Chondrocyte (in vitro differentiated cells): ENCODE measurements at places on chromosomes 13 and 19. TPM values are rescaled to one million over a fixed set of nuclear protein-coding genes. Genes with fewer than 3 reads are reported as not detected.

The NLRP12 gene
- total RNA-seq = not detected in 3 replicates

The TSHZ3 gene
- 15.3 to 23.3 TPM (median 17.0 TPM) in 3 replicates for total RNA-seq

The GGN gene
- total RNA-seq = 0.80 to 1.8 TPM (median 1.5 TPM) in 3 replicates

The ZNF709 gene
- total RNA-seq = 2.0 to 5.2 TPM (median 3.0 TPM) in 3 replicates

The MIER2 gene
- total RNA-seq = 40.2 to 44.5 TPM (median 42.4 TPM) in 3 replicates

The APOC4 gene
- not detected in 3 replicates for total RNA-seq

The CFAP97D2 gene
- not detected in 3 replicates for total RNA-seq

The MAP4K1 gene
- 0.23 to 1.4 TPM (median 1.4 TPM) in 3 replicates for total RNA-seq

The NFIX gene
- 95.4 to 117 TPM (median 98.9 TPM) in 3 replicates for total RNA-seq

The ZNF761 gene
- total RNA-seq = 7.0 to 8.0 TPM (median 8.0 TPM) in 3 replicates

The MTUS2 gene
- 0.82 to 1.2 TPM (median 0.87 TPM) in 3 replicates for total RNA-seq

DNA sequence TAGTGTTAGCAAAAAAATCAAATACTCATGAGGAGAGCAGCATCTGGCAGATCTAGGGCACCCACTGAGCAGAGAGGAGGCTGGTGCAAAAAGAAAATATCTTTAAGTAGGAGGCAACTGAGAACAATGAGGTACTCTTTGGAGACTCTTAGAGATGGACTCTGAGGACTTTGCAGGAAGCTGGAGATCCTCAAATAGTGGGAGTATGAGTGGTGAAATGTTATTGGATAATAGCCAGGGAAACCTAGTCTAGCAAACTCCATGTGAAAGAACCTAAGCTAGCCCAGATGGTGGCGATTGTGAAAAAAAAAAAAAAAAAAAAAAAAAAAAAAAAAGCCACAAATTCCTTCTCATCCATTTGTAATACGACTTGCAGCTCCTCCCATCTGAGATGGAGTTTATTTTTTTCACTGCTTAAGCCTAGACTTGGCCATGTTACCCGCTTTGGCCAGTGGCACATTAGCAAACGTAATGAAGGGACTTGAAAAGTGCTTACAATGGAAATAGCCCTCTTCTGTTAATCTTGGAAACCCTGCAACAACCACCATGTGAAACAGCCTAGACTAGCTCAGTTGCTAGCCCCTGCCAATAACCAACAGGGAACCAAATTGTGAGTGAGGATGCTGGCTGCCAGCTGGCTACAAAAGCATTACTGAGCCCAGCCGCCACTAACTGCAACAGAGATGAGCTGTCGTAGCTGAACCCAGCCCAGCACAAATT lies 476.2 kb downstream of the KLF12 start:
- no peaks in the 10 kb centered on the region for H3K36me3 ChIP-seq
- no peaks in the 10 kb centered on the region for H3K27me3 ChIP-seq
- H3K4me1 ChIP-seq = no peaks in the 10 kb centered on the region

DNA sequence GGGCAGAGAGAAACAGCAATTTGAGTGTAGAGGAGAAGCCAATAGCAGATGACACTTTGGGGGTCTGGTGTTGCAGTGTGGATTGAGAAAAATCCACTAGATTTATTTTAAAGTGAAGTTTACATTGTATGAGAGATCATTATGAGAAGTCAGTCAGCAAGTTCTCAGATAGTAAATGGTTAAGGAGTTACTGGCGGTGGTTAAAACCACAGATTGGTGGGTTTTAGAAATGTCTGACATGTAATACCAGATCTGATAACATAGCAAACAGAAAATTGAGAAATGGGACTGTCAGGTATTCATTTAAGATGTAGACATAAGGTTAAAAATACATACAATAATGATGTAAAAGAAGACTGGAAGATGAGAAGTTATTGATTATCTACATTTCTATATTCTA lies 7.2 kb downstream of the ABHD13 start:
- no peak overlapping the region for H3K27ac ChIP-seq
- no peak for DNase-seq
- H3K4me3 ChIP-seq = no peak overlapping the region
- H3K27me3 ChIP-seq = no peaks in the 10 kb centered on the region

DNA sequence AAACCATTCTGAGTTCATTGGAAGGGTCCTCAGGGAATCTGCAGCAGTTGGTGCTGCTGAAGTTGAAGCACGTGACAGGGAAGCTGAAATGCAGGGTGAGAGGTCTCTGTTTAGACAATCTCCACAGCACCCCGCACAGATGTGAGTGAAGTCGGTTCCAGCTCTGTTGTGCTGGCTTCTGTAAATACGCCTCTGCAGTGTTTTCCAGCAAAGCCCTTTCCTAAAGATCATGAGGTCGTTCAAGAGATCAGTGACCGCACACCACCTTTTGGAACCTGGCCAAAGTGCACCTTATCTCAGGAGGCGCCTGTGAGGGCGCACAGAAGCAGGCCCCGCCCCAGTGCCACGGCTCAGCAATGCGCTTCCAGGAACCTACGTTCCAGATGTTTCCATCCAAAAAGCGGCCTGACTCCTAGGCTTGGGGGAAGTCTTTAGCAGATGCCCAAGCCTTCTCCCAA lies 10.8 kb downstream of the CUL4A start:
- H3K27me3 ChIP-seq = no peaks in the 10 kb centered on the region
- no peak for DNase-seq
- no peak overlapping the region for H3K4me3 ChIP-seq

- DNase-seq = no peak
- peaks cover 34% of the 10 kb centered on the region for H3K4me1 ChIP-seq
- no peak overlapping the region for H3K4me3 ChIP-seq
- no peaks in the 10 kb centered on the region for H3K36me3 ChIP-seq
- no peaks in the 10 kb centered on the region for H3K27me3 ChIP-seq
- H3K27ac ChIP-seq = no peak overlapping the region
Observed at GRCh38 chr19:18298601-18299000, 17.2 kb upstream of the JUND start.

- H3K4me1 ChIP-seq = peaks cover 32% of the 10 kb centered on the region
- peaks cover 2% of the 10 kb centered on the region for H3K36me3 ChIP-seq
- DNase-seq = no peak
- H3K27me3 ChIP-seq = no peaks in the 10 kb centered on the region
- no peak overlapping the region for H3K27ac ChIP-seq
- H3K4me3 ChIP-seq = peak overlapping the region; percentile 82
Observed at GRCh38 chr19:17721821-17722220, 2.5 kb downstream of the MAP1S start.

DNA sequence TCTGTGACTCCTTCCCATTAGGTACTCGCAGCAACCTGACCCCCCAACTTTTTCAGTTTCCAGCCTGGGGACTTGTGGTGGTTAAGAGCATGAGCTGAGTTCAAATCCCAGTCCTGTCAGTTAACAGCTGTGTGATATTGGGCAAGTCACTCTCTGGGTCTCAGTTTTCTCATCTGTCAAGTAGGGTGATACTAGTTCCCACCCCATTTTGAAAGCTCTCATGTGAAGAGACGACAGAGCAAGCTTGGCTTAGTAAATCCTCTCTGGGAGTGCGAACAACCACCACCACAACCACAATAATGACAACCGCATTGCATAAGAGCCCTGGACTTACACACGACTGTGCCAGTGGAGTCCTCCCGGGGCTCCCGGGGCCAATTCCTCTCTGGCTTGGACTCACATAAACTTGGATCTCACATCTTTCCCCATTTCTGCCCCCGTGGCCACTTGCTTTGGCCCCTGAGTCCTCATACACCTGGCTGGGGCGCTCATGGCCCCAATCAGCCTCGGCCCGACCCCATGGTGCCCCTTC lies 454 bp downstream of the BLVRB start:
- peaks cover 6% of the 10 kb centered on the region for H3K27me3 ChIP-seq
- H3K27ac ChIP-seq = peak overlapping the region; percentile 97
- H3K36me3 ChIP-seq = peaks cover 4% of the 10 kb centered on the region
- H3K4me3 ChIP-seq = peak overlapping the region; percentile 94
- DNase-seq = no peak

DNA sequence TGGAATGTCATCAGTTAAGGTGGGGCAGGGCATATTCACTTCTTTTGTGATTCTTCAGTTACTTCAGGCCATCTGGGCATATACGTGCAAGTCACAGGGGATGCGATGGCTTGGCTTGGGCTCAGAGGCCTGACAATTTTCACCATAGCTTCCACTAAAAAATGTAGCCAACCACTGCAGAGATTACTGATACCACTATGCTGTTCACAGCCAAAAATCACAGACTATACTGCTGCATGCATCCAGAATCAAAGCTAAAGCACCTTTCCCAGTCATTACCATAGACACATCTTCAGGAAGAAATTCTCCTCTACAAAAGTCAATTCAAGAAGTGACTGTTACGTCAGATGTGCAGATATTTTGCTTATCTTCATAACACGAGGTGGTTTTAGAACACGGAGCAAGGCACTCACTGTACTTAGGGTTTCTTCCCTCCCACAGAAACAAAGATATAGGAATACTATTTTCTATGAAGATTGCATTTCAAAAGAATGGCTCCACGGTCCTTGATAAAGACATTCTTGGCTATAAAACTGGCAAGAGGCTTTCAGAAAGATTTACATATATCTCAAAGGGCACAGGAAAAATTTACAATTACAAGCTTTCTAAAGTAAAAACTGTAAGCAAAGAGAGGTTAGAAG lies 1556.6 kb upstream of the PRR20A start:
- no peak overlapping the region for H3K4me3 ChIP-seq
- H3K4me1 ChIP-seq = no peaks in the 10 kb centered on the region
- H3K27ac ChIP-seq = no peak overlapping the region
- no peak for DNase-seq
- H3K27me3 ChIP-seq = peaks cover 32% of the 10 kb centered on the region

DNA sequence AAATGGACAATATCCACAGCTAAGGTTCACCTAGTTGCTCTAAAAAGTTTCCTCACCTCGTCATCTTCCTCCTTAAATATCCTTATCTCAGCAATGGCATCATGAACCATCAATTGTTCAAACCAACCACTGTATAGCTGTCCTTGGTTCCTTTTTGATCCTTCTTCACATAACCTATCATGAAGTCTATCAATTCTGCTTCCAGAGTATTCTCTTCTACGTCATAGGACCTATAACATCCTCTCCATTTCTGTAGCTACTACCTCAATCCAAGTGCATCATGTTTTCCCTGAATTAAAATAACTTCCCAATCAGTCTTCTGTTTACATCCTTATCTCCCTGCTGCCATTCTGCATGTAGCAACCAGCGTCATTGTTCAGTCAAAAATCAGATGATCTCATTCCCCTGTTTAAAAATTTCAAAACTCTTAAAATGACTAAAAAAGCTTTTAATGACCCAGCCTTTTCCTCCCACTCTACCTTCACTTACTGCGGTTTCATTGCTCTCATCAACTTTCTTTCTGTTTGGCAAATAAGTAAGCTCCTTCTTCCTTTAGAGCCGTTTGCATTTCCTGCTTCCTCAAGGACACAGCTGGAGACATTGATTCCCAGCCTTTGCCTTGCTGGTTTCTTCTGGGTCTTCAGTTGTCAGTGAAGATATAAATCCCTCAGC lies 223.9 kb upstream of the MIR17HG start:
- H3K27me3 ChIP-seq = no peaks in the 10 kb centered on the region
- DNase-seq = no peak
- no peak overlapping the region for H3K27ac ChIP-seq
- peaks cover 2% of the 10 kb centered on the region for H3K4me1 ChIP-seq
- H3K36me3 ChIP-seq = no peaks in the 10 kb centered on the region
- H3K4me3 ChIP-seq = no peak overlapping the region

DNA sequence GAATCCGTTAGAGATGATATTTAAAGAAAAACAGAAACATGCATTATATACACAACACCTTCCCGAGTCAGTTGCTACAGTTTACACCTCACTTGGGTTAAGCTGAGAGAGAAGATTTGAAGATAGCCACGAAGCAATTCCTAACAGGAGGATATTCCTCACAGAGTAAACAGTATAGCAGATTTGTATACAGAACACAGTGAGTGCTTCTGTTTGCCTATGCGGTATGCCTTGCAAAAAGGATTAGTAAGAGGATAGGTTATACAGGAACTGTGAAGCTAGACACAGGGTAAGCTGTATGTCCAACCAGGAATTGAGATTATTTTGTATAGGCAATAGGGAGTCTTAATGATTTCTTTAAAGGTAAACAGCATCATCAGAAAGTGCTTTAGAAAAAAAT lies 471.8 kb downstream of the LIG4 start:
- no peaks in the 10 kb centered on the region for H3K36me3 ChIP-seq
- no peaks in the 10 kb centered on the region for H3K4me1 ChIP-seq
- H3K27ac ChIP-seq = no peak overlapping the region
- no peak for DNase-seq
- no peak overlapping the region for H3K4me3 ChIP-seq

DNA sequence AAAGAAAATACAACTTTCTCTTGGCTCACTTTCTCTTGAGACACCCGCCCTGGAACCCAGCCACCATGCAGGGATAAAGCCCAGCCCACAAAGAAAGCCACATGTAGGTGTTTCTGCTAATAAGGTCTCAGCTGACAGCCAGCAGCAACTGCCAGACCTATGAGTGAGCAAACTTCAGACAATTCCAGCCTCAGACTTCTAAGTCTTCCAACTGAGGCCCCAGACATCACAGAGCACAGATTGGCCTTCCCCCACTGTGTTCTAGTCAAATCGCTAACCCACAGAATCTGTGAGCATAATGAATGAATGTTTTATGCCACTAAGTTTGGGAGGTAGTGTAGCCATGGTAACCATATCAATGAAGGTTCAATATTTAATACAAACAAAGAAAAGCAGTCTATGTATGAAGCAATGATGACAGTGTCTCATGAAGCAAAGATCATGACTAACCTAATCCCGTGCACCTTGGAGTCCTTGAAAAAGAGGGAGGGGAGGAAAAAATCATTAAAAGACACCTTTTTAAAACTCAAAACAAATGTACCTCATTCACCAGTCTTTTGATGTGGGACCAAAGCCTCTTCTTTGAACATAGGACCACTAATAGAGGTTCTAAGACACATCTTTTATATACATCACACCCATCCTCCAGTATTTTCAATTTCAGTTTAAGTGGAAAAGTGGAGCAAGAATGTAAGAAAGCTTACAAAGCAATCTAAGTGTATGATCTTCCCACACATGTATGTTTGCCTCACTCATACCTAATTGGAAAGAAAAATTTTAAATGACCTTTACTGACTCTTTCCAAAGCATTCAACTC lies 6.2 kb downstream of the MRPS31 start:
- no peak overlapping the region for H3K27ac ChIP-seq
- H3K4me1 ChIP-seq = peaks cover 10% of the 10 kb centered on the region
- no peak for DNase-seq
- no peaks in the 10 kb centered on the region for H3K27me3 ChIP-seq
- H3K36me3 ChIP-seq = peaks cover 1% of the 10 kb centered on the region

GRCh38 chr19:43667876-43668405 lies 2.0 kb downstream of the PLAUR start:
- peak overlapping the region; percentile 92 for H3K27ac ChIP-seq
- H3K27me3 ChIP-seq = no peaks in the 10 kb centered on the region
- no peak for DNase-seq
- peak overlapping the region; percentile 78 for H3K4me3 ChIP-seq

GRCh38 chr13:46858163-46858562 lies 38.7 kb downstream of the HTR2A start:
- H3K27ac ChIP-seq = no peak overlapping the region
- no peaks in the 10 kb centered on the region for H3K4me1 ChIP-seq
- no peak for DNase-seq
- no peaks in the 10 kb centered on the region for H3K36me3 ChIP-seq
- H3K4me3 ChIP-seq = no peak overlapping the region

GRCh38 chr19:16915135-16915534 lies 26.3 kb downstream of the F2RL3 start:
- DNase-seq = peak; percentile 21
- H3K4me1 ChIP-seq = no peaks in the 10 kb centered on the region
- H3K36me3 ChIP-seq = peaks cover 10% of the 10 kb centered on the region
- peaks cover 9% of the 10 kb centered on the region for H3K27me3 ChIP-seq
- no peak overlapping the region for H3K27ac ChIP-seq

- H3K27me3 ChIP-seq = no peaks in the 10 kb centered on the region
- DNase-seq = no peak
- H3K36me3 ChIP-seq = no peaks in the 10 kb centered on the region
- H3K4me1 ChIP-seq = peaks cover 12% of the 10 kb centered on the region
- no peak overlapping the region for H3K4me3 ChIP-seq
Observed at GRCh38 chr13:85313761-85314503, 485.3 kb downstream of the SLITRK6 start.
